AG04450 (cell line): ENCODE measurements at places on chromosomes 2 and 18.

DNA sequence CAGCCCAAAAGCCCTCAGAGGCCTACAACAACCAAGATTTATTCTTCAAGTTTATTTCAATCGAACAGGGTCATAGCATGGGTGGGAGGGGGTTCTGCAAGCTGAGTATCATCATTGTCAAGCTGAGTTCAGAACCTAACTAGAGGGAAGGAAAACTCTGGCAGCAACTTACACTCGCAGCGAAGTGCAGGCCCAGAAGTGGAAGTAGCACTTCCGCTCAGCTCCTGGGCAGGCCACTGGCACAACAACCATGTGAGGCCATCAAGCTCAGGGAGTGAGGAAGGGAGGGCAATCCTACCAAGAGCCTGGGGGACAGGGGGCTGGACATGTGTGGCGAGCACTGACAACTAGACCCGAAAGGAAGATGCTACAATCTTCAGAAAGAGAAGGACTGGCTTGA is 4.8 kb downstream of the UXS1 start:
- no peak for DNase-seq

DNA sequence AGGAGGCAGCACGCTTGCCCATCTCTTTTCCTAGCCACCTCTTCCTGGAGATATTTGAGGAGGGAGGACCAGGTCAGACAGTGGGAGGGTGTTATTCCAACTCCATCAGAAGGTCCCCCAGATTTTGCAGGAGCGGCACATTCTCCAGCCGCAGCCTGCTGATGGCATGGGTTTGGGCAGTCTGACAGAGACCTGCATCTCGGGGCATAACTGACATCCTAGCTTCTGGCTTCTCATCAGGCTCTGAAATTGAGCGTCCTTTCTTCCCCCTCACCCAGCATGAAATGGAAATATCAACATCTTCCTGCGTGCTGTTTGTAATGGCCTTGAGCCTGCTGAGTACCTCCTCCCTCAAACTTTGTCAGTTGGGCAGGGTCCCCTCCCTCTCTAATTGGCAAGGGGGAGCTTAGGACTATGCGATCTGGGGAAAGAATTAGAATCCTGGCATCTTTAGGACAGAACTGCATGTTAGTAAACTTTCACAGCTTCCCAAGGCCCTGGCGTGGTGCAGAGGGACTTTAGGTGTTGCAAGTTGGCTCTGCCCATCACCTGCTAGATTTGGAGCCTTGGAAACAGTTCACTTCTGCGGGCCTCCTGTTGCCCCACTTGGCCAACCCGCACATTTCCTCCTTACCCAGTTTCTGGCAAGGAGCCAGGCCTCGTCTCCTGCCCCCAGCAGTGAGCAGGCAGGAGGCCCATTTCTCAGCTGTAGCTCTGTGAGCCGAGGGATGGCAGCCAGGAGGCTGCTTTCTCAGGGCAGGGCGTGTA is 2.2 kb downstream of the ITM2C start:
- DNase-seq, result no peak

GRCh38 chr18:56637176-56637575 is 1.2 kb downstream of the TXNL1 start:
- no peak for DNase-seq

DNA sequence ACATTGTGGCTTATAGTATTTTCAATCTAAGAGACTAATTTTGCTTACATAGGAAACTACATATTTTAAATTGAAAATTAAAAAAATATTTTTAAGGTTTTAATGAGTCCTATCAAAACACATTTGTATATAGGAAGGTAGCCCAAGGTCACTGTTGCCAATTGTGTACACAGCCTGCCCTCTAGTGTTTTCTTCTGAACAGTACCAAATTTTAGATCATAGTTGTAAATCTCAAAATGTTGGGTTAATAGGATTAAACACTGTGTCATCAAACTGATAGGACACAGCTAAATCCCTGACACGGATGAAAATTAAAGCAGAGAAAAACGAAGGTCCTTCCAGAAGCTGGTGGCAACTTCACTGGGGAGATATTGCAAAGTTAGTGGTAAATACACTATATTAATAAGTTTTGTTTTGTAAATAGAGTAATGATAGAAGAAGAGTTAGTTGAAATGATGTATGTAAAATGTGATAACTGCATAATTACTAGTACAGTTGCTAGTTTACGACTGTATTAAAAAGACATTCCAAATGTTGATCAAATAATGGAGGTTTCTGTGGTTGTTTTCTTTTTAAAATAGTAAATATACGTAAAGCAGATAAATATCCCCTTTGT is 19.7 kb downstream of the CLUL1 start:
- no peak for DNase-seq

DNA sequence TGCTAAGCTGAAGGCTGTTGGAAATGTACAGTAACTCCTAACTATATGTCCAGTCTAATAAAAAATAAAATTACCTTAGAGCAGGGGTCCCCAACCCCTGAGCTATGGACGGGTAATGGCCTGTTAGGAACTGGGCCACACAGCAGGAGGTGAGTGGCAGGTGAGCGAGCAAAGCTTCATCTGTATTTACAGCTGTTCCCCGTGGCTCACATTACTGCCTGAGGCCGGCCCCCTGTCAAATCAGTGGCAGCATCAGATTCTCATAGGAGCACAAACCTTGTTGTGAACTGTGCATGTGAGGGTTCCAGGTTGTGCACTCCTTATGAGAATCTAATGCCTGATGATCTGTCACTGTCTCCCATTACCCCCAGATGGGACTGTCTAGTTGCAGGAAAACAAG is 73.1 kb upstream of the CXCR4 start:
- no peak for DNase-seq

GRCh38 chr2:71498261-71498701 is 44.9 kb downstream of the DYSF start:
- DNase-seq, result peak; percentile 26

DNA sequence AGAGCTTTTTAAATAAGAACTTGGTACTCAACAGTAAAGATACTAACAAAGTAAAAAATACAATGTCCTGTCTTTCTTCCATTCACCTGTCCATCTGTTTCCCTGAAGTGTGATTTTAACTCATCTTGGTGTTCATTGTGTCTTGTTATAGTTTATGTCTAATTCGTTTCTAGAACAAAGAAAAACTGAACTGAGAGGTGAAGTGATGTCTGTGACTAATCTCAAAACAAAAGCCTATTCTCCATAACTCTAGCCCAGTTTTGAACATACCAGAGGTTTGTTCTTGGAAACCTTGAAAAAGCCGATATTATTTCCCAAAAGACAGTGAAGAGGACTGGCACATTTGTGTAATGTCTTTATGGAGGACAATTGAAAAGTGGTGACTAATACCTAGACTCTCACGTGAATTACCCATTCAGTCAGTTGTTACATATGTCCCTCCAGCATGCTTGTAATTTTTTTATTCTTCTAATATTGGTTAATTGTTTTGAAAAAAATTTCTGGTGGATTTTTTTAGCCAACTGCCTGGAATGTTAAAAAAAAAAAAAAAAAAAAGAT is 725.8 kb downstream of the SATB2 start:
- no peak for DNase-seq

- no peak for DNase-seq
These were observed 35.4 kb downstream of the FBXO11 start for GRCh38 chr2:47870641-47871540.

GRCh38 chr18:37222999-37223378 is 342.6 kb downstream of the CELF4 start:
- DNase-seq, result no peak

- DNase-seq, result no peak
These were observed 22.2 kb upstream of the TMEM87B start for GRCh38 chr2:112032689-112033465.

DNA sequence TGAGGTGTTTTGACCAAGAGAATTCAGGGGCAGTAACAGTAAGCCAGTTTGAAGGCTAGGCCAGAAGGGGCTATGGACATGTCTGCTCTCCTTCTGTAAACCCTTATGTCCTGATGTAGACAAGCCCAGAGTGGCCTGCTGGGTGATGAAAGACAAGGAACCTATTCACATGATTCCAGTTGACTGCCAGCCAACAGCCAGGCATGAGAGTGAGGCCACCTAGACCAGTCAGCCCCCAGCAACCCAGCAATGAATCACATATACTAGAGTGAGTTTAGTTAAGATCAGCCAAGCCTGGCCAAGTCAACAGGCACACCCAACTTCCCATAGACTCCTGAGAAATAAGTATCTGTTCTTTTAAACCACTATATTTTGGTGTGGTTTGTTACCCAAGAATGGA is 1889.7 kb upstream of the CELF4 start:
- no peak for DNase-seq

GRCh38 chr18:22856870-22857269 is 76.3 kb upstream of the RBBP8 start:
- no peak for DNase-seq

- no peak for DNase-seq
These were observed 198.4 kb downstream of the RBM43 start for GRCh38 chr2:151063271-151063670.
